ENCODE measurements at places on chromosomes 5 and 9.

GRCh38 chr9:137276473-137277328, 825 bp upstream of the TOR4A start:
- no peak for DNase-seq

DNA sequence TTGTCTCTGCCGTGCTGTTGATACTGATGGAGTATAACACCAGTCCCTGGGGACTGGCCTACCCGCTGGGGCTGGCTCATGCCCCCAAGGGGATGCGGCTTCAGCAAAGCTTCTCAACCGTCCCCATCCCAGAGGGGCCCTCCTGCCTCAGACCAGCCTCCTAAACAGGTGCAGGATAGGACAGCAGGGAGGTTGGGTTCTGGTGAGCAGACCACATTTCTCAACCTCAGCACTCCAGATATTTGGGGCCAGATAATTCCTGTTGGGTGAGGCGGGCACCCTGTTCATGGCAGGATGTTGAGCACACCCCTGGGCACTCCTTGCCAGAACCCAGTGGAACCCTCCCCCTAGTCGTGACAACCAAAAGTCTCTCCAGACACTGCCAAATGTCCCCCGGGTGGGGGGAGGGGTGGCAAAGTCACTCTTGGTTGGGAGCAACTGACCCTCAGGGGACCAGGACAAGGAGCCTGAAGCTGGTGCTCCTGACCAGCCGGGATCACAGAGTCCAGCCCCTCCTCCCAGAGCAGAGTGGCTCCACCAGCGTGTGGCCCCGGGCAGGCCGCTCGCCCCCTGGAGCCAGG, 107.8 kb downstream of the ZNF354C start:
- DNase-seq: no peak

DNA sequence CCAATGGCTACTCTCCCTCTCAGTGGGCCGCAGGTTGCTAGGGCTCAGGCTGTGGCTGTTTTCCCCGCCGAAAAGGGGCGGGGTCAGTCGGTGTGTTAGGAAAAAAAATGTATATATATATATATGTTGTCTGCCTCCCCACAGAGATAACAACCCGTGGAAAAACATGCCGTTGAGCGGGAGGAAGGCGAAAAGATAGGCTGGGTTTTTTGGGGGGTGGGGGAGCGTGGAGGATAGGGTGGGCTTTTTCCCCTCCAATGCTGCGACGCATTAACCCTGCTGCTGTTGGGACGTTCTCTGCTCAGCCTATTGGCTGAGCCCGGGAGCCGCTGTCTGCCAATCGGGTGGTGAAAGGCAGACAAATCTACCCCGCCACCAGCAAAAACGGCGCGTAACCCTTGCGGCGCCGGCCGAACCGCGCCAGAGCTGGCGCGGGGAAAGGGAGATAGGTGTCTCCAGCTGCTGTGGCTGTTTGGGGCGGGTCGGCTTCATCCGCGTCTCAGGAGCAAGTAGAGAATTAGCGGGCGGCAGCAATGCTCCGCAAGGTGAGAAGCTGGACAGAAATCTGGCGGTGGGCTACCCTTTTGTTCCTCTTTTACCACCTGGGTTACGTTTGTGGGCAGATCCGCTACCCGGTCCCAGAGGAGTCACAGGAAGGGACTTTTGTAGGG, at the start of gene PCDHGC4:
TSS of gene PCDHGC4 (plus strand) at position 390 of the 671 bp plus-strand sequence. CDS start at position 534, 144 bp downstream.
- DNase-seq: no peak

- no peak for DNase-seq
These were observed 2139.6 kb upstream of the ACO1 start for GRCh38 chr9:30244877-30245276.

GRCh38 chr9:126504977-126505455, 108.7 kb upstream of the LMX1B start:
- DNase-seq: no peak

GRCh38 chr5:115932991-115933390, 29.3 kb upstream of the LVRN start:
- DNase-seq: no peak

DNA sequence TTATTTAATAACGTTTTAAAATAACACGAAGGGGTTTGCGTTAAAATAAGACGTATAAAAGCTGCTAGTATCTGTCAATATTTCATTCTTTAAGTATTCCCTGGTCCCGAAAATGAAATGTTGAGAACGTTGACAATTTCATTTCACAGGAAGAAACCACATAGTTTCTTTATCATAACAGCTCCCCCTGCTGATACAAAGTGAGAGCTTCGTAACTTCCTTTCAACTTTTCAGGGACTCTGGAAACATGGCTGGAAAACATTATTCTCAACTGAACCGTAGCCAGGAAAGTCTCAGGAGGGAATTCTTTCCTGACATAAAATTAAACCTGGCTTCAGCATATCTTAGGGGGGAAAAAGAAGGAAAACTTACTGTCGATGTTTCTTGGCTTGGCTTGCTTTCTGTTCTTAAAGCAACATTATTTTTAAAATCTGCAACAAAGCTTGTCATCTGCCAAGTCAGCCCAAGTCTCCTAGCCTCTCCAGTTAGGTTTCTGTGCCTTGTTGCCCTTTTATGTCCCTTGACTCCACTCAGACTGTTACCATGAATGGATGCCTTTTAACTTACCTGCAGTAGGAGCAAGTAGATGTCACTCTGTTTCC, 122.9 kb upstream of the DAB2 start:
- DNase-seq: peak; percentile 40

DNA sequence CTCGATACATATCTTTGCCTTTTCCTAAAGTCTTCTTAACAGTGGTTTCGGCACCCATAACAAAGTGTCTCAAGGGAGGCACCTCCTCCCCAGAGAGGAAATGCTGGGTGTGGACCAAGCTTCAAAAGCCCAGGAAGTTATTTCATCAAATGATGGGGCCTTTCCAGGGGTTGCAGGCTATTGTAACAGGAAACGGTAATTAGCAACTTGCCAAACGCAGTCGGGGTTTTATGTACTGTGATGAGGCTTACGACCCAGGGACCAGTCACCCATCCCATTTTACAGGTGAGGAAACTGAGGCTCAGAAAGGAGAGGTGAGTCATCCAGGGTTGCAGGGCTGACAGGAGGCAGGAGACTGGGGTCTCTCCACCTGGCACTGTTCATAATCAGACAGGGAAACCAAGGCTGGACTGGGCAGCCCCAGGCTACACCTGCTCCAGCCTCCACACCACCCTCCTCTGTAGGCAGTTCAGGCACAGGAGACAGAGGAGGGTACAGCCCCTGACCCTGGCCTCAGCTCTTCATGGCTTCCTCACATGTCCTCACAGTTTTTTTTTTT, 30.0 kb upstream of the SUSD3 start:
- DNase-seq: no peak

- DNase-seq: no peak
These were observed 811 bp upstream of the ARRDC3 start for GRCh38 chr5:91383956-91384300.

DNA sequence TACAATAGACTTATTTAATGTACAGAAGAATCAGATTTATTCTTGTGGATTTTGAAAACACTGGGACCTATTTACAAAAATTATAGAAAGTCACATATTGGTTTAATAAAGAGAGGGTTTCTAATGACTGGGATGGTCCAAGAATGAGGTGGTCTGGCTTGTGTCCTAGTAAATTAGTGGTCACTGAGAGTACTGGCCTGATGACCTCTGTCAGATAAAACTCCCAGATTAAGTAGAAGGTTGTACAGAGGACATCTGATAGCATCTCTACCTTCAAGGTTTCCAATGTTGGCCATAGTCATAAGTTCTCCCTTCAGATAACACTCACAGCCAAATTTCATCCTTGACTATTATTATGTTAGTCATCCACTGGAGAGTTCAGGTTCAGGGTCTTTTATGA, 692.9 kb downstream of the MTRR start:
- no peak for DNase-seq

DNA sequence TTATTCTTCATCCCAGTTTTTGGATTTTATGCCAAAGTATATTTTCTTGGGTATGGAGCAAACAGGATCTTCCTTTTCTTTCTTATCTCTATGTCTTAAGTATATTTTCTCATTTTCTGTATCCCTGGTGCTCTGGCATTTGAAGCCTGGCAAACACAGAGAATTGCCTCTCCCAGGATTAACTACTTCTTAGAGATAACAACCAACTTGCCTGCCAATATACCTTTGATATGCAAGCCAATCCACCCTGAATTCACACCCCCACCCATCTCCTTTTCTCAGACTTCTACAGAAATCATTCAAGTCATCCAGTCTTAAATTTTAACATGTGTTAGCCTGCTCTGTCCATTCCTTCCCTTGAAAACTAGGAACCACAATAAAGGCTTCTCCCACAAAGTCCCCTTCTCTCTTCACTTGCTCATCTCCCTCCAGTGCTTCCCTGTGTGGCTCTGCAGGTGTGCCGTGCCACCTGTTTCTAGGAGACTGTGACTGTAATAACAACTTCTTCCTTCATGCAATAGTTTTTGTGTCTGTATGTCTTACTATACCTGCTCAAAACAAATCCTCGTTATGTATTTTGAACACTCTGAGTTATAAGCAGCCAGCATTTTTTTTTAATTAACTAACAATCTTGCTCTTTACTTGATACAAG, 649.7 kb upstream of the RIOK2 start:
- DNase-seq: no peak

- DNase-seq: no peak
These were observed 177.1 kb downstream of the GAPVD1 start for GRCh38 chr9:125438506-125439433.

- DNase-seq: no peak
These were observed 63.4 kb downstream of the ANKRD33B start for GRCh38 chr5:10627160-10627701.

DNA sequence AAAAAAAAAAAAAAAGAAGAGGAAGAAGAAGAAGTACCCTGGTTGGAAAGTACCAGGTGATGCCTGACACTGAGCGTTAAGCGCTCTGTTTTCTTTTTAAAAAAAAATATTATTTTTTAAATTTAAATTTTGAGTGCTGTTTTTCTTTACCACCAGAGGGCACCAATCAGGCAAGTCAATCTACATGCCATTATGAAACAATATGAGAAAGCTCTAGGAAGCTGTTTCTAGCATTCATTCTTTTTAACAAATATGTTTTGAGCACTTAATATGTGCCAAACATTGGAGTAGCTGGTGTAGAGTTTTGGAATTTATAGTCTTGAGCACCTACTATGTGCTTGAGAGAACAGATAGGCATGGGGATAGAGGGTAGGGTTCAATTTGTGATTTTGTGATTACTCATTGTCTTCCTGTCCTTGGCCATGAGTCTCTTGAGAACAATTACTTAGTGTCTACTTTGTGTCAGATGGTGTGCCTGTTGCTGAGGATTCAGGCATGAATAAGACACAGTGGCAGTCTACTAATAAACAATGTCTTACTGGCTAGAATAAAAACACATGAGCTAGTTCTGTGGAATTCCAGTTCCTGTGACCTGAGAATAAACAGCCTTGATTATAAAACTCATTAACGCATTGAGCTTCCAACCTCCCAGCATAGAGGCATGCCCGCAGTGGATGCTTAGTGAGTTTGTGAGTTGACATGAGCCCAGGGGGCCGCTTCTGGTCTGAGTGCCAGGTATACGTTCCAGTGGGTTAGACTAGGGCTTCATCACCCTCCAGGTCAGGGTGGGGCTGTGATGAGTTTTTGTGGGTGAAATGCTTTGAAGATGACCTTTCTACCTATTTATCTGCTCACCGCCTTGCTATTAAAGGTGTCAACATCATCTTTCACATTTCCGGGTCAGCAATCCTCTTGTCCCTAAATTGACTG, 3.0 kb upstream of the UBE2R2 start:
- DNase-seq: peak; percentile 25

DNA sequence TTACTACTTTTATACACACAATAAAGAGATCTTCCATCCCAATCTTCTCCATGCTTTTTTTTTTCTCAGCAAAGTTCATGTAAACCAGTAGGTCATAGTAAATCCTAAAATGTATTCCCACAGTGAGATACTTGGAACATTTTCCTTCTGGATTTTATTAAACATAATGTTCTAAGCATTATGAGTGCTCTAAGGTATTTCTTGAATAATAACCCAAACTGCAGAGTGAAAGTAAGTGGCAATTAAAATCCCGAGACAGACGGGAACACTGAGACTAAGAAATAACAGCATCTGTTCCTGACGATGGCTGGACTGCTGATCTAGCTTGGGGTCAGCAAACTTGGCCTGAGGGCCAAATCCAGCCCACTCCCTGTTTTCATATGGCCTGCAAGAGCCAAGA, 359.8 kb downstream of the ARL15 start:
- no peak for DNase-seq

- no peak for DNase-seq
These were observed 134.6 kb downstream of the TMC1 start for GRCh38 chr9:72656021-72656420.

DNA sequence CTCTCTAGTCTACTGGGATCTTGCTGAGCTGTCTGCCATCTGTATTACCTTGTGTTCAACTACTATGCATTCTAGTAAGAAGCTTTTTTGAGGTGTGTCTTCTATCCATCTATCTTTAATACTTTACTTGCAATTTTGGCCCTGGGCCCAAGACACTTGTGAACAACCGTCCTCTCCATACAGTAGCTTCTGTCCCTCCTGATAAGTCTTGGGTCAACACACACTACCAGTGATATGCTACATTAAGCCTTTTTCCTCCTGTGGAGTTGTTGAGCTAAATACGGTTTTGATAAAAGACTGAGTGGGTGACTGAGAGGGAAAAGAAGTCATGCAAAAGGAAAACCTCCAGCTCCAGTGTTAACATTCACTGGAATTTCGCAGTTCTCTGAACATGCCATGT, 133.3 kb upstream of the PCA3 start:
- DNase-seq: no peak

GRCh38 chr5:39024884-39025283, 49.3 kb downstream of the RICTOR start:
- DNase-seq: no peak

DNA sequence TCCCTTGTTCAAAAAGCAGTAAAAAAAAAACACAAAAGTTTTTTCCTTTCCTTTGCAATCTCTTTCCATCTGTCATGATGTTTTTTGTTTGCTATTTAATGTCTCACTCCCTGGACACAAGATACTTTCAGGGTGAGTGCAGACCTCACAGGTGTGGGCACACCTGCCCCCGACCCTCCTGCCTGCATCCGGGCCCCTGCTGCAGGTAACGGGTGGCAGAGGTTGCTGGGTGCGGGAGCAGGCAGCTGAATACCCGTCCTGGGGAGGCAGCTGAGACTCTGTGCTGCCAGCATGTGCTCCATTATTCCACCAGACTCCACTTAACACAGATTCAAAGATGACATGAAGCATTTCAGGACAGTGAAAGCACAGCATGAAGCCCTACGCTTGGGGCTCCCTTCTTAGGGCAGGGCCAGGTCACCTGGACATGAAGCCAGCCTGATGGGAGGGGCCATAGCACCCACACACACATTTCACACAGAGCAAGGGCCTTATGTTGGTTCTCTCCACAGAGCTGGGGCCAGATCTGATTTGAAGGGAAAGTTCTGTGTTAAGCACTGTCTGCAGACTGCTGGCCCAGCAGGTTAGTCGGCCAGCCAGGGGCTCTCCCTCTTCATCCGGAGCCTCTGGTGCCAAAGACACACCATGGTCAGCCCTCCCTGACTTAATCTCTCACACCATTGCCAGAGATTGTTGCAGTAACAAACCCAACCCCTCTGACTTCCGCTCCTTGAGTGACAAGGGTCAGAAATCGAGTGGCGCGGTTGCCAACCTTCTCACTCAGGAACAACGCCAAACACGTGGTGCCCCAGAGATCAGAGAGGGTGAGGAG, 13.0 kb downstream of the NEK6 start:
- no peak for DNase-seq

Measured in NCI-H1694 (cell line).